ENCODE measurements at places on chromosomes 2 and 18. TPM values are rescaled to one million over a fixed set of nuclear protein-coding genes. Genes with fewer than 3 reads are reported as not detected.

The CNTNAP5 gene
- 0.09 TPM for total RNA-seq

The SCLY gene
- 25.0 TPM for total RNA-seq

The STEAP3 gene
- 13.3 TPM for total RNA-seq

The NPPC gene
- total RNA-seq, result not detected

The ADGRF3 gene
- under 0.01 TPM for total RNA-seq

The SLC4A5 gene
- 0.09 TPM for total RNA-seq

The TSPYL6 gene
- not detected for total RNA-seq

The HOXD4 gene
- 2.8 TPM for total RNA-seq

The NOSTRIN gene
- 0.36 TPM for total RNA-seq

The CBLN2 gene
- 0.09 TPM for total RNA-seq

The ARHGEF33 gene
- 0.38 TPM for total RNA-seq

The ANKRD30B gene
- not detected for total RNA-seq

The TBR1 gene
- total RNA-seq, result under 0.01 TPM

The LIMS4 gene
- 19.5 TPM for total RNA-seq

The CASP10 gene
- total RNA-seq, result 21.8 TPM

The HOXD1 gene
- 1.8 TPM for total RNA-seq
